ENCODE measurements at places on chromosomes 7 and 10.

- no peak for DNase-seq
Measured at GRCh38 chr7:150951181-150951520, 27.0 kb downstream of the KCNH2 start.

DNA sequence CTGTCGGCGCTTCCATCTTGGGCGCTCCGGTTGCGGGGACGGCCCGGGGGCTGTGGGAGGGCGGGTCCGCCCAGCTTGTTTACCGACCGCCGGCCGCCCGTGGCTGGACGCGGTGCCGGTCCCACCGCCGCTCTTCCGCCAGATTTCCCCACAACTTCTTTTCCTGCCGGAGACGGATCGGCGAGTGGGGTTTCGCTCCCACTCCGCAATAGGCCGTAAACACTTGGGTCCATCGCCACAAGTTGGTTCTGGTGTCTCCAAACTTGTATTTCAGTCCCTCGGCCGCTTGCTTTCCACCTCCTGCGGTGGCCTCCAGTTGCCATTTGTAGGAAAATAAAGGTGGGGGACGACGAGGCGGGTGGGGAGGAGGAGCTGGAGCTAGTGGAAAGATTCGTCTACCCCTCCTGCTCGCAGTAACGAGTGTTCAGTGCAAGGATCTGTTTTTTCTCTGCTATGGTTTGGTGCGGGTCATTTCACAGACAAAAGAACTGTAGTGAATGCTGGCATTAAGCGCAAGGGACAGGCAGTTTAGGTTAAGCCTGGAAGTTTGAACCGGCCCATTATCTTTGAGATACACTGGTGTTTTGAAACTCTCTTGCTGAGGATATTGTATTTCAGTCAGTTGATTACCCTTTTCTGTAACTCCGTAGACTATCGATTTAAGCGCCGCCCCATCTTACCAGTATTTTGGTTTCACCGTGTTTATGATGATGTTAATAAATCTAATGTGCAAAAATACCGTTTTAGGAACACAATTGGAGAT, 24.3 kb upstream of the ZRANB1 start:
- DNase-seq, result peak; percentile 56

DNA sequence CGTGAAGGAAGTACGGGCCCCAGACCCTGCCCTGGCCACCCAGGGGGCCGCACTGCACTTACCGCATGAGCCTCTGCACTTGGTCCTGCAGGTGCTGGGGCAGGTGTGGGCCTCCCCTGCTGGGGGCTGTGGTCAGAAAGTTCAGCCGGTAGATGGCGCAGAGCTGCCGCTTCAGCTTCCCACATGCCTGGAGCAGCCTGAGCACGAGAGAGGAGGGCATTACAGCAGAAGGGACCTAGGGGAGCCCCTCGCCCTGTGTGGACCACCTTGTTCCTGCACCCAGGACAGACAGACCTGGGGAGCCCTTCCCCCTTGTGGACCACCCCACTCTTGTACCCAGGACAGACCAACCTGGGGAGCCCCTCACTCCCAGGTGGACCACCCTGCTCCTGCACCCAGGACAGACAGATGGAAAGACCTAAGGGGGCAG, 8.7 kb upstream of the PYROXD2 start:
- no peak for DNase-seq

GRCh38 chr10:50286517-50286916, 35.2 kb upstream of the ASAH2 start:
- DNase-seq, result no peak

DNA sequence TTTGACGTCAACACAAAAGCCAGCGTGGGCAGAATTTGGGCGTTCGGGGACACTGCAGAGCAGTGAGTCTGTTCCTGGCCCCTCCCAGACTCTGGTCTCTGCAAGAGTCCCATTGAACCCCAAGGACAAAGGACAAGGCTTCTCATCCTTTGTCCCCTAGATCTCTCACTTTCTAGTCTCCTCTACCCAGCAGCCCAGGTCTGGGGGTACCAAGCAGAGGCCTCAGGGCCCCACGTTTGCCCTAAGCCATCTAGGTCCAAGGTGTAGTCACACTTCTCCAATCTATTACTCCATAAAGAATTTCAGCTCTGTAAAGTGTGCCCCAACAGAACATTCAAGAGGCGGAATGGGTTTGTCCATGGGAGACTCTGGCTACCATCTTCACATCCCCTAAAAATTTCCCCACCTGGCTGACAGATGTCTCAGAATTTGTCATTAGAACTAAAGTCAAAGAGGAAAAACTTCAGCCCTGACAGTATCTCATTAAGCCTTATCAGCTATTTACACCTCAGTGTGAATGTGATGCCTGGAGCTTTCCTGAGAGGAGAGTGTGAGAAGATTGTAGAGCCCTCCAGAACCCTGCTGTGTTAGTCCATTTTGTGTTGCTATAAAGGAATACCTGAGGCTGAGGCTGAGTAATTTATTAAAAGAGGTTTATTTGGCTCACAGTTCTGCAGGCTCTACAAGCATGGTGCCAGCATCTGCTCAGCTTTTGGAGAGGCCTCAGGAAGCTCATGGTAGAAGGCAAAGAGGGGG, 81.4 kb upstream of the HABP2 start:
- no peak for DNase-seq

DNA sequence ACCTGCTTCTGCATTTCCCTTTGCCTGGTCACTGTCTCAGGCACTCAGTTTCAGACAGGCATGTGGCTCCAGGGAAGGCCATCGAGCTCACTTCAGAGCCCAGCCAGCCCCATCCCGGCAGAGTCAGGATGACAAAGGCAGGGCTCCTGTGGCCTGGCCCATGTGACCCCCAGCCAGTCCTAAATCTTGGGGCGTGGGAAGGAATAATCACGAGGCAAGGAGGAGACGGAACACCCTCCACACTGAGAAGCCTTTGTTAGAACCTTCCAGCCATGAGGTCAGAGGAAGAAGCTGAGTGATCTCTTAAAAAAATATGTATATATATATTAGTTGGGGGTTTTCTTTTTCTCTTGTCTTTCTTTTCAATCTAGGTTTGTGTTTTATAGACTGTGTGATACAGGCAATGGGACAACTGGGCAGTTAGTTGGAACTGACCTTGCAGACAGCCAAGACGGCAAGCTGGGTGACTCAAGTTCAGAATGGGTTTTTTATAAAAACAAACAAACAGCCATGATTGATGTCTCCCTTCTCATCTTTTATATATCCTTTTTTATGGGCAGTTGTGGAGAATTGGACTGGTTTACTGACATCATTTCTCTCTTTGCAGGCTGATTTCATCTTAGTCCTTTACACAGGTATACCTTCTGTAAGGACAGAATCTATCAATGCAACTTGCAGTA, 60.8 kb downstream of the CHN2 start:
- DNase-seq, result no peak

DNA sequence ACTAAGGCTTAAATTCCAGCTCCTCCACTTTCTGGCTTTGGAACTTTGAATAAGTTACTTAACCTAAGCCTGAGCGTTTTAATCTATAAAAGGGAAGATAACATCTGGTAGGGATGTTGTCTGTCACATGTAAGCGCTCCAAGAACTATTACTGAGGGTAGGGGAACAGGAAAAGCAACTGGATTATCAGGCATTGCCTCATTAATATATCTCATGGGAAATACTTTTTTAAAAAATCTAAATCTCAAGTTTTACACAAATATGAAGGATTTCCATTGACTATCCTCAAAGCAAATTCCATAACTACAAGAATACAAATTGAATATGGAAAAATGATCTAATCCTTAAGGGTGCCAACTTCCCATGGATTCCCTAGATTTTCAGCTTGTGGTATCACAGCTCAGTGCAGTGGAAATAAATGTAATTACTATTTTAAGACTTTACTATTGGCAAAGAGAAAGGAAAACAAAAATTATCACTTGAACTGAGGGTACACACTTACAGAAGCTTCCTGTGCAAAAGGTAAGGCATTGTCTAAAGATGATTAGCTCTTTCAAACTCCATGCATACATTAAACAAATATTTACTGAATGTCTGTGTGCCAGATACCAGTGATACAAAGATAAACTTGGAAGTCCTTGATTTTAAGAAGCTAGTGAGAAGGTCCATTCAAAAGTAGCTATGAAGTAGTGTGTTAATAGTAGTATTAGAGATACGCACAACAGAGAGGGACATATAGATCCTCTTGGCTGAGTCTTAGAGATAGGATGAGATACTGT, 38.4 kb downstream of the NT5C2 start:
- no peak for DNase-seq

DNA sequence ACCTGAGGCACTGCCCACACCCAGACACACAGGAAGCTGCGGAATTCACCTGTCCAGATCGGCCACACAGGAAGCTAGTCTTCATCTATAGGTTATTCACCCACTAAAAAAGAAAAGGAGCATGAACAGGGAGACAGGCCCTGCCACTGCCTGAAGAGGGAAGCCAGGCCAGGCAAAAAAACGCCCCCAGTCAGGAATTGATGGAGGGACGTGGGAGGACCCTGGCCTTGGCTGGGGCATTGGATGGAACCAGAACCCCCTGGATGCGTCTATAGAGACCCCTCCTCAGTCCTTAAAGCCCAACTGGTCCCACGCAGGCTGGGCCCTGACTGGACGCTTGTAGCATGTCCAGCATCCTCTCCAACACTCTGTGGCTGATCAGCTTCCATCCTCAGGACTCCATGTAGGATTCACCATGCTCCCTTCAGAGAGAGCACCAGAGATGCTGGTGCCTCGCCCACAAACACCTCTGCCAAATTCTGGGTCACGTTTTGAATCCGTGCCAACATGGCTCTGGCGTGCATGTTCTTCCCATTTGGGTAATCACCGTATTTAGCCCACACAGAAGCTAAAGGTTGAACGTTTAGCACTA, 259.3 kb upstream of the TCERG1L start:
- DNase-seq, result no peak

GRCh38 chr10:72785409-72785808, 93.5 kb downstream of the MCU start:
- no peak for DNase-seq

GRCh38 chr10:104043854-104044253, 41.8 kb downstream of the COL17A1 start:
- DNase-seq, result peak; percentile 11

GRCh38 chr7:153886506-153887441, 165.4 kb upstream of the DPP6 start:
- peak; percentile 16 for DNase-seq

GRCh38 chr7:137804836-137805235, 41.9 kb downstream of the DGKI start:
- no peak for DNase-seq

DNA sequence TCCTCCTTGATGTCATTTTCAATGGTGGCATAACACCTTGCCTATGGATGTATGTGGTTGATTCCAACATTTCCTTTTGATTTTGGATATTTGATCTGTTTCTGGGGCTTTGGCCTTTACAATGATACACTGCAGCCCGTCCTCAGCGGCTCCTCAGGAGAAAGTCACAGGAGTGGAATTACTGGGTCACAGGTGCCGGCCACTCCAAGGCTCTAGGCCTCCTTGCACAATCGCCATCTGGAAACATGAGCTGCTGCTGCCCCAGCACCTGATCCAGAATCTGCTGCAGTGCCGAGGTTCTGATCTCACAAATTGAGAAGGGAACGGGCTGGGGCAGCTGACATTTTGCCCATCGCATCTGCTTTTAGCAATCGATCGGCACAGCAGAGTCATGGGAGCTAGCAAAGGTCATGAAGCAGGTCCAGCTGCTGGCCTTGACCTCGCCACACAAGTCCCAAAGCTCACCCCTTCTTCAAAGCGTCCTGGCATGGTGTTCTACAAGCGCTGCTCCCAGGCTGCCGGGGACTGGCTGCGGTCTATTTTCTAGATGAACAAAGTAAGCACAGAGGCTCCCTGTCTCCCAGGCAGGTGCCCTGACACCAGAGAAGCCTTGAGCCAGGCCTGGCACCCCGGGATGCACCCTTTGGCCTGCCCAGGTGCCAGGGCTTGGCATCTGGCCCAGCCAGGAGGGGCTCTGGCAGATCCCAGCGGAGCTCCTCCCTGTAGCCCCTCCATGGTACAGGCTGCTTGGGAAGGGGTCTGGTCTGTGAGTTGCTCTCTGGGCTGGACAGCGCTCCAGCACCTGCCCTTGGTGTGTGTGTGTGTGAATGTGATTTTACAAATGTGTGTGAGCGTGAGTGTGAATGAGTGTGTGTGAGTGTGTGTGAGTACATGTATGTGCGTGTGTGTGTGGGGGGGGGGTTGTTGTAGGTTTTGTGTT, 201.8 kb downstream of the GLRX3 start:
- no peak for DNase-seq

- peak; percentile 15 for DNase-seq
Measured at GRCh38 chr7:30646154-30646553, 36.1 kb downstream of the CRHR2 start.

DNA sequence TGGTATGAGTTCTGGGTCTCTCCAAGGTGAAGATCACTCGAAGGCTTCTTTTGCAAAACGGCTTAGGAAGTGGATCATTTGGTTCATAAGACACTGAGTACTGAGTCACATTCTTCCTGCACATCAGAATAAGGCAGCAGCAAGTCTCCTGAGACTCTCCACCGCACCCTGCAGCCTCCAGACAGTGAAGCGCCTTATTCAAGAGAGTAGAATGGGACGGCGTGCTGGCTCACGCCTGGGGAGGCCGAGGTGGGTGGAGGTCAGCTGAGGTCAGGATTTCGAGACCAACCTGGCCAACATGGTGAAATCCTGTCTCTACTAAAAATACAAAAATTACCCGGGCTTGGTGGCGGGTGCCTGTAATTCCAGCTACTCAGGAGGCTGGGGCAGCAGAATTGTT, 70.3 kb downstream of the C10orf143 start:
- DNase-seq, result no peak

DNA sequence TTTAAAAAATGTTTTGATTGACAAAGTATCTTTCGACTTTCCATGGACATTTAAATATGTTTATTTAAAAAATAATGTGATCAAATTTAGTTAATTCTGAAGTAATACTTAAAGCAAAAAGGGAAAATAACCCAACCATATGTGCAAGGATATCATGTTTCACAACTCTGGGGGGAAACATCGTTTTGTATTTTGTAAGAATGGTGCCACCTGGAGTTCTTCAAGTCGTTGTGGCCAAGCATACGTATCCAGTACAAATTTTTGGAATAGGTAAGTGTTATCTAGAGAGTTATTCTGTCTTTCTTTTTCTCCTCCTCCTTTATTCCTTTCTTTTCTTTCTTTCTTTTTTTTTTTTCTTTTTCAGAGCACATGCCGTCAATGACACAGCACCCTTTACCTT, 176.2 kb upstream of the CSTF2T start:
- no peak for DNase-seq

DNA sequence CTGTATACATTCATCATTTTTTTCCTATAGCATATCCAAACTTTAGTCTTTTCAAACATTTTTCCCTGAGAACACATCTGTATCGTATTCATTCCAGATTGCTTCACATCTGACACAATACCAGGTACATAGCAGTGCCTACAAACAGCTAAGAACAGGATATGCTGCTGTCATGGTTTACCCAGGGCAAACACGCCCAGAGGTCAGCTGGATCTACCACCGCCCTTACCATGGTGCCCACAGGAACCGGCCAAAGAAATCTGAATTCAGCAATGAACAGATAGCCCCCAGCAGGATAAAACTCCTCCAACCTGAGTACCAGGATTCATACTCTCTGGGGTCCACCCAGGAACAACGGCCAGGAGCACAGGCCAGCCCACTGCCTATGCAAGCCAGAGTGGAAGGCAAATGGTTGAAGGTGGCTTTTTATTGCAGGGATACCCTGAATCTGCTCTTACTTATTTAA, 43.0 kb downstream of the TNS3 start:
- no peak for DNase-seq

GRCh38 chr10:90111671-90112070, 410.3 kb downstream of the KIF20B start:
- DNase-seq, result no peak
